Lower leg skin (tissue), 4 donors: ENCODE measurements at places on chromosomes 4 and X. TPM values are rescaled to one million over a fixed set of nuclear protein-coding genes. Genes with fewer than 3 reads are reported as not detected.

DNA sequence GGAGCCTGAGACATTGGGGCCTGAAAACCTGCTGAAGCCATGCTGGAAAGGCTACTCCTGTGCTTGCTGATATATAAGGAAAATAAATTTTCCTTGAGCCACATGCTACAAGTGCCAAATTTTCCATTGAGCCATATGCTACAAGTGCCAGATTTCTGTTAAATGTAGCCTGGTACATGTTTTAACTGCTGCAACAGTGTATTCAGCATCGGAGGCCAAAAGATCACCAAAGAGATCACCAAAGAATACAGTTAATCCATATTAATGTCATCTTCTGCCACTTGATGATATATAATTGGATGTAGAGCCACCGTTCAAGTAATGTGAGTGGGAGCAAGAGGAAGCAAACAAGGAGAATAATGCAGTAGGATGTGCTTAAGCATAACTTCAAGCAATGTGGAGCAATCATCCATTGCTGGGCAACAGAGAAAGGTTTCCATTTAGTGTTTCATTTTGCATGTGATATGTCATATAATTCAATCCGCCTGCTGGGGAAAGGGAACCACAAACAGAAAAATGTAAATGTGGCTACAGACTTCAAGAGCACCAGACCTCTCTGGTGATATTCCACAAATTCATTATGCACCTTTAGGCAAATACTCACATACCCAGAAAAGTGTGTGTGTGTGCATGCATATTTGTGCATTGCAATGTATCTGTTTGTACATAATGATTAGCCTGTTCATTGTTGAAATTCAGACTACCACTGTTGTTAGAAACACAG is 295.9 kb downstream of the KCNIP4 start:
- no peak for DNase-seq

DNA sequence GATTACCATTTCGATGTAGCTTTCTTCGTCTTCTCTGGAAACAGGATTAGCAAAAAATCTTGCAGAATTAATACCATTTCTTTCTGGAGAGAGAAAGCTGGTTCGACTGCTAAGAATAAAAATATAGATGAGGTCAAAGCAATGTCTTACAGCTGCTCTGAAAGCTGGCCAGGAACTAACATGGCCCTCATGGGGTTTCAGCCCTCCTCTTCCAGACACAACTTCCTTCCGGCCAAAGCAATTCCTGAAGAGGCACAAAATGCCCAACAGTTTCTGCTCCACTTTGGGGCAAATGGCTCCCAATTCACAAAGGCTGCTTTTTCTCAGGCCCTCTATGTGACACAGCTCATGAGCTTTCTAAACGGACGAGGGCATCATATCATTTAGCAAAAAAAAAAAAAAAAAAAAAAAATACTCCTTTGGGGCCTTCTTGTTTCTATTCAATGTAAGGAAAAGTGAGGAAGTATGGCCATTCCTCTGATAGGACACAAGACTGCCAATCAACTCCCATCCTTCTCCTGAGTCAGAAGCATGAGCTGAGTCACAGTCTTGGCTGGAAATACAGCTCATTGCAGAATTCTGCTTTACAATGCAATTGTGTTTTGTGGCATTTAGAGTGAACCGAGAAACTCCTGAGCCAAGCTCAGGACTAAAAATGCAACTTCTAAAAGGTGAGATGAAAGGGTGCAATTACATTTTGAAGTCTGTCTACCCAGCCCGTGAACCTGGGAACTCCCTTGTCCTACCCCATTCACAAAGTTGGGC is 42.7 kb upstream of the CTAG2 start:
- no peak for DNase-seq

GRCh38 chrX:34873500-34874225 is 68.9 kb upstream of the FAM47B start:
- no peak for DNase-seq

DNA sequence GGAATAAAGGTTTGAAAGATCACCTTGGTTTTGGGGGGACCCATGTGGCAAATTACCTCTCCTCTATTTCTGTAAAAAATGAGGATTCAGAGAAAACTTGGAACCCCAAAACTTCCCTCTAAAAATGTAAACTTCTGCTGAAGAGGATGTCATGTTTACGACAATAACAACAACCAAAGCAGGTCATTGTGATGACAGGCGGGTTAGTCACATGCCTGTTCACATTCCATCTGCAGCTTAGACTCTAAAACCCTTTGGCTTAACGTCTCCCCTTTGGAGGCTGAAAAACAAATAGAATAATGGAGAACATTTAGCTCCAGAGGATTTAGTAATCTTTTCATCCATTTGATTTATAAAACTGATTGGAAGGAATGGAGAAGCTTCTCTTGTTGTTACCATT is 75.0 kb upstream of the FAM9C start:
- no peak for DNase-seq

GRCh38 chr4:103105558-103106356 is 6.1 kb upstream of the BDH2 start:
- DNase-seq: no peak

- no peak for DNase-seq
Observed at GRCh38 chr4:172666711-172667368, 501.8 kb upstream of the GALNT7 start.

- no peak for DNase-seq
Observed at GRCh38 chr4:93788712-93789111, 39.8 kb upstream of the ATOH1 start.

DNA sequence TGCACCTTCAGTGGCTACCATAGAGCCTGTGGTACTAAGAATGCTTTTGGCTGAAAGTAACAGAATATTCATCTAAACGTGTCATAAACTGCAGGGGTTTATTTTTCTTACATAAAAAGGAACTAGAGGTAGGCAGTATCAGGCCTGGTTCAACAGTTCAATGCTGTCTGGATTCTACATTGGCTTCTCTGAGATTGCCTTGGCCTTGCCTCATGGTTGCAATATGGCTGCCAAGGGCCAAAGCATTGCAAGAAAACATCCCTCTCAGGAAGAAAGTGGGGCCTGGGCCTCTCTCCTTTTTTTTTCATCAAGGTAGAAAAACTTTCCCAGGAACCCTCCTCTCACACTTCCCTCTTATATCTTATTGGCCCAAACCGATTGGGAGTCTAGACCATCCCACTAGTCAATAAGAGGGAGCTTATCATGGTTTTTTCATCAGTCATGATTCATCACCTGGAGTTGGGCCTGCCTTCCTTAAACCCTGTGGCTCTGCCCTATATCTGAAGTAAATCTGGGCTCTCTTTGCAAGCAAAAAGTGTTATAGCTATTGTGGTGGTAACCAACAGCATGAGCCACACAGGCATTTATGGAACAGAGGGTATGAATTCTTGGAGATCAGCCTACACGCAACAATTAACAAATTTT is 1.8 kb upstream of the DOCK11 start:
- peak; percentile 37 for DNase-seq

- no peak for DNase-seq
Observed at GRCh38 chr4:109044431-109044830, 258.0 kb downstream of the COL25A1 start.

- DNase-seq: no peak
Observed at GRCh38 chr4:15636818-15637217, 18.3 kb downstream of the FBXL5 start.

DNA sequence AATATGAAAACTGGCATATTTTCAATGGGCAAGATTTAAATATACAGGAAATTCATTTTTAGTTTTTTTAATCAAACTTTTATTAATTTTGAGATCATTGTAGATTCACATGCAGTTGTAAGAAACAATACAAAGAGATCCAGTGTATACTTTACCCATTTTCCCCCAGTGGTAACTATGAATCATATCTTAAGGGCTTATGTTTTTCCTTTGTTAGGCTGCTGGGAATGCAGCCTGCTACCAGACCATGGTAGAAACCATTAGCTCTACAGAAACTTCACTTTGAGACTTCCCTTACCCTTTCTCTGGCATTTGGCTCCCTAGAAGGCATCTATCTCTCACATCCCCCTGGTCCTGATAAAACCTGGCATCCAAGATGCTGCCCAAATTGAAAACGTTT is 147.6 kb upstream of the EOLA2 start:
- DNase-seq: no peak

DNA sequence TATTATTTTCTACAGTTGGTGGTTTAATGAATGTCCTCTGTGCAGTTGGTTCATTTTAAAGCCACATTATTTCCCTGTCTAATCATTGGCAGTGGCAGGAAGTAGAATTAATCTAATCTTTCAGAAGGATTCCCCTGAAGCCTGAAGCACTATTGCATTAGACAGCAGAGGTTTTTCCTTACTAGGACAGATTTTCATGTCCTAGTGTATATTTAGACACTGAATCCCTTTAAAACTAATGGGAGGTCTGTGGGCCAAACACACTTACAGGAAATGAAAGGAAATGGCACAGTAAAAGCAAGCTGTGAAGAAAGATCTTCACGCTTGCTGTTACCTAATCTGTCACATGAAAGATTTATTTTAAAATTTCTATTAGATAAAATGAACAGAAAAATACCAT is 165.2 kb downstream of the SLC39A8 start:
- no peak for DNase-seq

DNA sequence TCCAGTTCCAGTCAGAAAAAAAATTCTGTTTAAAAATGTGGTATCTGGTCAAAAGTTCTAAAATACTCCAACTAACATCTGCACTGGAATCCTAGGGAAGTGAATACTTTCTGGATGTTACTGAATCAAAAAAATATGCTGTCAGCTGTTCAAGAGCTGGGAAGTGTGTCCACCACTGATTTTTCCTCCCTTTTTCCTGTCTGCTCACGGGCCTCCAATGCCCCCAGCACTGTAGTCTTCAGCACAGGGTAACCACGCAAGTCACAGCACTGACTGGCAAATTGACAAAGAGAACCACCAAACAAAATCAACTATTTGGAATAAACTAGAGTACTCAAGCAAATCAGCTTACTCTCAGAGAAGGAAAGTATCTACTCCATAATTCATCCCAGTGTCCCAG is 9.9 kb downstream of the VEGFC start:
- no peak for DNase-seq

DNA sequence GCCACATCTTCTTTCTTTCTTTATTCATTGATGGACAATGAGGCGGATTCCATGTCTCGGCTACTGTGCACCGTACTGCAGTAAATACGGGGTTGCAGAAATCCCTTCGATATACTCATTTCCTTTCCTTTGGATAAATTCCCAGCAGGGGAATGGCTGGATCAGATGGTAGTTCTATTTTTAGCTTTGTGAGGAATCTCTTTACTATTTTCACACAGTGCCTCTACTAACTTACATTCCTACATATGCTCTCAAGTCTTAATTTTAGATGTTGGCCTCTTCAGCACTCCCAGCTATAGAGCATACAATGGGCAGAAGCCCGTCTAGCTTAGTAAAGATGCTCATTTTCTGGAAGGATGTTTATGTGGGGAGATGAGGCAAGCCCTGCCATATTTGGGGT is 317.4 kb downstream of the ASMT start:
- no peak for DNase-seq

DNA sequence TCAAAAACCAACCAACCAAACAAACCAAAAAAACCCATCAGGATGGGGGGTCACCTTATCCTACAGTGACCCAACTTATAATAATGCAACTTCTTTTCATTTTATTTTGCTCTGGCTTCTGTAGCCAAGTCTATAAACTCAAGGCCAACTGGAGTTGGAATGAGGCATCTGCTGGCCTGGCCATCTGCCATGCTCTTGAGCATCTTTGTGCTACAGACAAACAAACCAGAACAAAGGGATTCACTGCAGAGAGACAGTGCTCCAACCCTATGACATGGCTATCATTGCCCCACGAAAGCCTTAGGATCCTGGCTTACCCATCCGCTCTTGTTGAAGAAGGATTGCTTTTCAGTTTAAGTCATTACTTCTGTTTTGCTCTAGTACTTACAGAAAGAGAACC is 49.2 kb upstream of the SCRG1 start:
- DNase-seq: no peak

DNA sequence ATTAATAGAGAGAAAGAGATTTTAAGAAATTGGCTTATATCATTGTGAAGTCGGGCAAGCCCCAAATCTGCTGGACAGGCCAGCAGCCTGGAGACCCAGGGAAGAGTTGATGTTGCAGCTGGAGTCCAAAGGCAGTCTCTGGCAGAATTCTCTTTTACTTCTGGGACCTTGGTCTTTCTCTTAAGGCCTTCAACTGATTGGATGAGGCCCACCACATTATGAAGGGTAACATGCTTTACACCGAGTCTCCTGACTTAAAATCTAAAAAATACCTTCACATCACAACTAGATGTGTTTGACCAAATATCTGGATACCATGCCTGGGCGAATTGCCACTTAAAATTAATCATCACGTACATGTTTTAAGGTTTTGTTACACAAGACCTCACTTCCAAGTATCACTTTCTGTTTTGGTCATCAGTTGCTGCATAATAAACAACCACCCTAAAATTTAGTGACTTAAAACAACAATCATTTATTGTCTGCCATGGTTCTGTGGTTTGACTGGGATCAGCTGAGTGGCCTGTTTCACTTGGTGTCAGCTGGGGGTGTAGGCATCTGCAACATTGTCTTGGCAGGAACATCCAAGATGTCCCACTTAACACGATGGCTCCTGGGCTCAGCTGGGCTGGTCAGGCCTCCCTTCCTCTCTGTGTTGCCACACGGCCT is 3.4 kb downstream of the CD38 start:
- DNase-seq: no peak

DNA sequence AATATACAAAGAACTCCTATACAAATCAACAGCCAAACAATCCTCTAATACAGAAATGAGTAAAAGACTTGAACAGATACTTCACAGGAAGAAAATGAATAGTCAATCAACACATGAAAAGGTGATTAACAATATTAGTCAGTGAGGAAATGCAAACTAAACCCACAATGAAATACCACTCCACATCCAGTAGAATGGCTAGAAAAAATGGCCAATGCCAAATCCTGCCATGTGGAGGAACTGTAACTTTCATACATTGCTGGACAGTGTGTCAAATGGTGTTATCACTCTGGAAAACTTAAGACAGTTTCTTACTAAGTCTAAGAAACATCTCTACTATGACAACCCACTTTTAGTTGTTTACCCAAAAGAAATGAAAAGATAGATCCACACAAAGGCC is 59.5 kb downstream of the NSG1 start:
- no peak for DNase-seq

Gene ADAD1
- not detected for total RNA-seq

Gene ADAM29
- not detected for total RNA-seq

Gene CTAG1A
- not detected for total RNA-seq

Gene TGIF2LX
- not detected for total RNA-seq

Gene ARHGAP4
- 14.8 TPM for total RNA-seq

Gene PAGE1
- total RNA-seq: not detected

Gene VSIG4
- total RNA-seq: 40.8 TPM
